ENCODE measurements at places on chromosomes 4 and X. TPM values are rescaled to one million over a fixed set of nuclear protein-coding genes. Genes with fewer than 3 reads are reported as not detected.

DNA sequence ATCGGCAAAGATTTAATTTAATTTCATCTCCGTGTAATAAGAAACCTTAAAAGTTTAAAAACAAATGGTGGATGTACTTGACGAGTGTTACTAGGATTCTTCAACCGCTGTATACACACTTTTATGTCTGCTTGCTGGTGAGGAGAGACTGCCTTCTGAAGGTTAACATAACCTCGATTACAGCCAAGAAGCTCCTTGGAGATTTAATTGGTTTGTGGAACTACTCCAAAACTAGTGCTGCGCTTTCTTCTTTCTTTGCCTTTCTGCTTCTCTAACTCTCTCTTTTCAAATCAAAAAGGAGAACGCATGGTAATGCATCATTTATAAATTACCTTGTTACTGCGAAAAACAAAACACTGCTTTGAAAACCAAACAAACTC, 109.0 kb downstream of the ANTXR2 start:
- DNase-seq: no peak

DNA sequence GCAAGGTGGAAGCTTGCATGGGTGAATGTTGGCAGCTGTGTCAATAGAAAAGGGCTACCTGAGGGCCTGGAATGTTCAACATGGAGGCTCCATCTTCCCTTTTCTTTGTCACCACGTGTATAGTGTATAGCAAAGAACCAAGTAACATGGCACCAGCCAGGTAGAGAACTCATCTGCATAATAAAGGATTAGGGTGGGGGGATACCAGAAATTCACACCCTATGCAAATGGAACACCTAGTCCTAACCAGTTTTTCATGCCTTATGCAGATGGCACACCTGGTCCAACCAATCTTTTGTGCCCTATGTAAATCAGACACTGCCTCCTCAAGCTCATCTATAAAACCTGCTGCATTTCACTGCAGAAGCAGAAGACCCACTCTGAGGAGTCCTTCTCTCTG, 169.6 kb upstream of the GLRA2 start:
- no peak for DNase-seq

The ZFP92 gene
- under 0.01 TPM for total RNA-seq

GRCh38 chrX:87636533-87636932, 118.9 kb downstream of the KLHL4 start:
- no peak for DNase-seq

The SPATA18 gene
- total RNA-seq: 4.7 TPM

DNA sequence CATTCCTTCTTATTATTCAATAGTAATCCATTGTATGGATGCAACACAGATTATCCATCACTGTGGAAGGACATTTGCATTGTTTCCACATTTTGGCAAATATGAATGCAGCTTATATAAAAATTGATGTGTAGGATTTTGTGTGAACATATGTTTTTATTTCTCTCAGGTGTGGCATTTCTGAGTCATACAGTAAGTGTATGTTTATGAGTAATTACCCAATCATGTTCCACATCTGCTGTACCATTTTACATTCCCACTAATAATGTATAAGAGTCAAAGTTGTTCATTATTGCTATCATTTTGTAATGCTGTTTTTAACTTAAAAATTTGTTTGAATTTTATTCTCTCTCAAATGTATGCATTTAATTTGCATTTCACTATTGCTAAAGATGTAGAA, 25.5 kb downstream of the MAGEA4 start:
- DNase-seq: no peak

The TASL gene
- total RNA-seq: not detected

The PRSS12 gene
- 62.2 TPM for total RNA-seq
